ENCODE measurements at places on chromosomes 1 and 21.
A peak's percentile ranks its signal among the peaks of the same experiment; 100 is the strongest.

GRCh38 chr1:68047659-68048026 lies 2.8 kb downstream of the DIRAS3 start:
- no peak for DNase-seq

DNA sequence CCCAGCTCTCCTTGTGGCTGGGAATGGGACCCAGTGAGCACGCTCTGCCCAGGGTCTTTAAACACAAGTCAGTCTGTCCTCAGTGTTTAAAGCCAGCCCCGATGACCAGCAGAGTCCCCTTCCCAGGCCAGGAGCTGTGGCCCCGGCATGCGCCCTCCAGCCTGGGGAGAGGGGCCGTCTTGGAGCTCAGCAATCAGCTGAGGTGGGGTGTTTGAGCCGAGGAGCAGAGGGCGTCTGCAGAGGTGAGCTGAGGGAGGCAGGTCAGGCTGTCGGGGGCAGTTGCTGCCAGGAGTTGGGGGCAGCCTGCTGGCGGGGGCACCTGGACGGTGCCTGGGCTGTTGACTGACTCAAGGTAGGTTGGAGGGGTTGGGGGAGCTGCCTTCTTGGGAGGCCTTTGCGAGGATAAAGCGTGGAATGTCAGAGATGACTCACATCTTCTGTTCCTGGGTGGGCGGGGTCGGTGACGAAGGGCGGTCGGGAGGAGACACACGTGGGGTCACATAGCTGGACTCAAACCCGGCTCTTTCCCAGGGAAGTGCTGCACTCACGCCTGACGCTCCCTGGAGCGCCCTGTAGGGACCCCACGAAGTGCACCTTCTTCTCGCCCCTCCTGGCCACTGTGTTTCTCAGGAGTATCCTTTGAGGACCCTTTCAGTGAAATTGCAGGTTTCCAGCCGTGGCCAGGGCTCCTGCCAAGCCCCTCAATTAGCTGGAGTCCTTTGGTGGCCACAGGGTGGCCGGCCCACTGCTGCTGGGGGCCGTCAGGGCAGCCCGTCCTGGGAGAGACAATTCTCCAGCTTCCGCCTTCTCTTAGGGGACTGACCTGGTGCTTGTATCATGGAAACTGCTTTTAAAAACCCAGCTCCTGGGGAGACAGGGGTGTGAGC lies 86.2 kb downstream of the SIK1 start:
- DNase-seq: no peak

GRCh38 chr1:27589441-27589840 lies 14.5 kb downstream of the AHDC1 start:
- DNase-seq: no peak

DNA sequence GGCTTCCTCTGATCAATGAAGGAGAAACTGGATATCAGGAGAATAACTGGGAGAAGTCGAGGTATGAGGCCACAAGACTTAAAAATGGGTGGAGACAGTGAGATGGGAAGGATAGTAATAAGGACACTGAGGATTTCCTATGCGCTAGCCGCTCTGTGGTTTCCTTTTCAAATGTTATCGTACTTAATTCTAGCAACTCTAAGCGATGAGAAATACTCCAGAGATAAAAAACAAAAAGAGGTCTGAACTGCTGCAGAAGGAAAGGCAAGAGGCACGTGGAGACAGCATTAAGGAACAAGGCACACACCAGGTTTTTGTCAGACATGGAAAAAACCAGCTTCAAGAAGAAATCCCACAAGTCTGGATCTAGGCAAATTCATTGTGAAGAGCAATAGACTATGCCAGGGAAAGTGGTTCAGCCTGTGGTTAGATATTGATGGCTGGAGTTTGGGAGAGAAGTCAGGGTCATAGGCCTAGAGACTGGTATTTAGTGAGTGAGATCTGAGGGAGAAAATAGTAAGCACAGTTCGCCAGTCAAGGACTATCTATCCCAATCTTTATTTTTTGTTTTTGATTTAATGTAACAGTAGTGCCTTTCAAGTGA lies 5.3 kb downstream of the CLCA2 start:
- peak; percentile 38 for DNase-seq

GRCh38 chr1:83715550-83715949 lies 283.4 kb downstream of the TTLL7 start:
- DNase-seq: no peak

GRCh38 chr1:109928591-109929111 lies 18.0 kb downstream of the CSF1 start:
- no peak for DNase-seq

- peak; percentile 21 for DNase-seq
Observed at GRCh38 chr1:92784021-92784638, 778 bp downstream of the EVI5 start.

- peak; percentile 10 for DNase-seq
Observed at GRCh38 chr1:77036560-77036959, 169.3 kb downstream of the ST6GALNAC5 start.

GRCh38 chr21:15219039-15219438 lies 154.2 kb upstream of the NRIP1 start:
- peak; percentile 52 for DNase-seq

DNA sequence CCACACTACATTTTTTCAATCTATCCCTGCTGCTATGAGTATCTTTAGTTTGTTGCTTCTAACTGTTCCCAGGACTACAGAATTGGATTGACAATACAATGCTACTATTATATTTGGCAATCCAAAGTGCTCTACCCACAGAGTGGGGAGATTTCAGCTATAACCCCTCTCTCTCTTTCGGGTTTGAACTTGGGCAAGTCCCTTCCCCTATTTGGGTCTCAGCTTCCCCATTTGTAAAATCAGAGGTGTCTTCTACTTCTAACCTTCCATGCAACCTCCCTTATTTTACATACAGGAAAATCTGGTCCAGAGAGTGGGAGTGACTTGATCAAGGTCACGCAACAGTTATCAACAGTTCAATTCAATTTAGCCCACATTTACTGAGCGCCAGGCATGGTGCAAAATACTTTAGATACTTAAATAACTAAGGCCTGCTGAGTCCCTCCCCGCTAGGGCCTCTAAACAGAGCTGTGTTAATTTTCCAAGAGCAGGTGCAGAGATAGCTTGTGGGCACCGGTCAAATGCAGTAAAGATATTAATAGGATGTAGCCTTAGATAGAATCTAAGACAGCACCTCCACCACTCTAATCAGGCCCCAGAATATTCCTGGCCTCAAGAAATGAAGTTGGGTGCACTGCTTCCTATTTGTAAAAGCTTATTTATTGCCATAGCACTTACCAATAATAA lies 9.4 kb upstream of the GPX7 start:
- no peak for DNase-seq

- peak; percentile 44 for DNase-seq
Observed at GRCh38 chr1:150876119-150876454, 312 bp downstream of the ARNT start.

GRCh38 chr1:18343581-18343980 lies 137.1 kb upstream of the KLHDC7A start:
- no peak for DNase-seq

- no peak for DNase-seq
Observed at GRCh38 chr1:119489201-119489600, 17.8 kb upstream of the HSD3B1 start.

- no peak for DNase-seq
Observed at GRCh38 chr1:175839779-175840669, 96.6 kb upstream of the TNR start.

- DNase-seq: no peak
Observed at GRCh38 chr1:87394982-87395381, 66.3 kb downstream of the LMO4 start.

DNA sequence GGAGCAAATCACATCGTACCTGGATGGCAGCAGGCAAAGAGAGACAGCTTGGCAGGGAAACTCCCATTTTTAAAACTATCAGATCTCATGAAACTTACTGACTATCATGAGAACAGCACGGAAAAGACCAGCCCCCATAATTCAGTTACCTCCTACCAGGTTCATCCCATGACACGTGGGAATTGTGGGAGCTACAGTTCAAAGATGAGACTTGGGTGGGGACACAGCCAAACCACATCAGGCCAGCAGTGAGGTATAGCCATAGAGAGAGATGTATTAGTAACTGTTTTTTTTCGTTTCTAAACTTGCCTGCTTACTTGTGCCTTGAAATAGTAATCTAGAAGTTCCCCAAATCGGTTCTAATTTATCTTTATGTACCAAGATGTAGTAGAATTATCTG lies 48.9 kb downstream of the AK4 start:
- no peak for DNase-seq

- DNase-seq: no peak
Observed at GRCh38 chr1:192700834-192701271, 64.9 kb downstream of the RGS13 start.

DNA sequence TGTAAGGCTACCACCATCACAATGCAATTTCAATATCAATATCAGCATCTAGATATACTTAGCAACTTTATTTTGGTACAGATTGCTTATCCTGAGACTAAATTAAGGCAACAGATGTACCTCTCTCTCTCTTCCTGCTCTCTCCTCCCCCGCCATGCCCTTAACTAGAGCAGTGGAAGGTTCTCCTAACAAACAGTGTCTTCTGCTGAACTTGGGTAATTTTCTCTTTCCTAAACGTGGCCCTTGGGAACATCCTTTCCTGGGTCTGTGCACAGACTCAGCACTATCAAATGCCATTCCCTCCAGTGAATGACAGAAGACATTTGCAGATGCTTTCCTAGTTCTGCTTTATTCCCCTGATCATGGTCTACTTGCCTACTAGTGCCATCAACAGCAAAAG lies 85.6 kb upstream of the TTC39A start:
- no peak for DNase-seq

DNA sequence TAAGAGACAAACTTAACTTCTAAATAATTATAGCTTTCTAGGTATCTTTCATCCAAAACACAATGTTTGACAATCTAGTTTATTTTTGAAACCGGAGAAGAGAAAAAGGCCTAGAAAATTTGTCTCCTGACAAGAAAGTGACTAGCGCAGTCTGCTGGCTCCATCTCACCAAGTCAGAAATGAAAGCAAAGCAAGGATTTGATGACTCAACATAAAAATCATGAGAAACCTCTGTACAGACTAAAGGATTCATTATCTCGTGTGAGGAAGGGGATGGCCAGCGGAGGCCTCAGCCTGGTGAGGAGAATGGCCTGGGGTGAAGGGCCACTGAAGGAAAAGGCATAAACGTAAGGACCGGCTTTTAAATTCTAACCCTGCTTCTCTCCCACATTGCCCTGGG lies 20.0 kb upstream of the TSNAX start:
- no peak for DNase-seq

DNA sequence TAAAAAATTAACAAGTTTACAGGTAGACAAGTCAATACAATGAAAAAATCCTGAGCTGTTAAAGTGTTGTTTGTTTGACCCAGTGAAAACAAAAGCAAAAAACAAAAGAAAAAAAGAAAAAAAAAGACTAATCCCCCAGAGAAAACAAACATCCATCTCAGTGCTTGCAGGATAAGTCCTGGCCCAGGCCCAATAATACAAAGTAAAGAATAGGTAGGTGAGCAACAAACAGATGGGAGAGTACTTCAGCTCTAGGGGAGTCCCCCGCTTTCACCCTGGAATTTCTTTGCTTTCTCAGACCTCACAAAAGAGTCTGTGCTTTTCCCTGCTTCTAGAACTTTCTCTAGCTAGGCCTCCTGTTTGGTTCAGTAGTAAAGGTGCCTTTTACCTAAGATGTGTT lies 70.3 kb downstream of the ABCA4 start:
- DNase-seq: no peak

- no peak for DNase-seq
Observed at GRCh38 chr1:35567947-35568558, 5.1 kb upstream of the TFAP2E start.

GRCh38 chr1:209926045-209926444 lies 12.0 kb upstream of the SYT14 start:
- DNase-seq: no peak

DNA sequence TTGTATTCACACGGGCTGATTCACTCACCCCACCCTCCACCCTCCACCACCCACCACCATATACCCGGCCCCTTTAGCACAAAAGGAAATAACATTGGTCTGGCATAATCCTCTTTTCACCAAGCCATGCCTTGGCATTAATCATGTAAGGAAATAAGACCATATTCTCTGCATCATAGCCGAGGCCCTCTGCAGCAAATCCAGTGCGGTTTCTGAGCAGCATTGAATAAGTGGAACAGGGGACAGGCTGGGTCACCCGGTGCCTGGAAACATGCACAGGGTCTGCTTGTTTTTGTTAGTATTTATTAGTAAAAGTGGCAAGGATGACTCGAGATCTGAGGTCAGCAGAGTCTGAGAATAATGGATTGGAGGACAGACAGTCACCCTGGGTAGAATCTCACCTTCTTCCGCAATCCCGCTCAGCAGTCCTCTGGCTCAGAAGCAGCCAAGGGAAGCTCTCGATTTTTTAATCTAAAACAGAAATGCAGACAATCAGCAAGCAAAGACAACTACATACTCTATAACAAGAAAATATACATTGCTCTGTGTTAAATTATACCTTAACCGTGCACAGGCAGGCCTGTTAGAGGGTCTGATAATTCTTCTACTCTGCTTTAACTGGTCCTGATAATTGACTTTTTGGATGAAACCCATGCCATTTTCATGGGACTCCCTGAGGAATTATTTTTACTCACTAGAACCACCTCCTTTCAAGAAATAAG lies 52.4 kb upstream of the CDC42BPA start:
- DNase-seq: no peak

- DNase-seq: no peak
Observed at GRCh38 chr1:185973645-185974044, 239.5 kb downstream of the HMCN1 start.

- no peak for DNase-seq
Observed at GRCh38 chr21:18118566-18118965, 126.1 kb upstream of the CHODL start.

DNA sequence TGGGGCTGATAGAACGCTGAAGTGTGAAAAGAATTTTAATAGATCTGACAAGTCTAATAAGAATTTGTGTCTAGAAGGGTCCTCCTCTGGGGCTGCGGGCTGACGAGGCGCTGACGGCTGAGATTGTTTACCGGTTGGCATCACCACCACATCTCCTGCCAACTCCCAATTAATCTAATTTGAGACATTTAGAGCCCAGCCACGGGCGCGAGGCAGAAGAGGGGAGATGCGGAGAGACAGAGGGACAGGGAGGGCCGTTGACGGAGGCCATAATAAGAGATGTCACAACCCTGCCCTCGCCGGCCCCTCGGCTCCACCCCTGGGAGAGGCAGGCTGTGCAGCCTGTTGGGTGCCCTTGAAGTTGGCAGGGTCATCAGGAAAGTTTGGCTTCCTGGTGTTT lies 109.3 kb downstream of the PAX7 start:
- no peak for DNase-seq

DNA sequence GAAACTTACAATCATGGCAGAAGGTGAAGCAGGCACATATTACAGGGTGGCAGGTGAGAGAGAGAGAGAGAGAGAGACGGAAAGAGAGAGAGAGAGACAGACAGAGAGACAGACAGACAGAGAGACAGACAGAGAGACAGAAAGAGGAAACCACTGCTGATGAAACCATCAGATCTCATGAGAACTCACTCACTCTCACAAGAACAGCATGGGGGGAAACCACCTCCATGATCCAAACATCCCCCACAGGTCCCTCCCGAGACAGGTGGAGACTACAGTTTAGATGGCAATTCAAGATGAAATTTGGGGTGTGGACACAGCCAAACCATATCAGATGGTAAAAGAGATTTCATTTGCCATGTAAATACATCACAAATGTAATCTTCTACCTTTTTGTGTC lies 708.1 kb downstream of the MRPL39 start:
- no peak for DNase-seq

- no peak for DNase-seq
Observed at GRCh38 chr1:109969907-109970306, 14.7 kb upstream of the AHCYL1 start.

- DNase-seq: no peak
Observed at GRCh38 chr1:60390593-60391282, 317.2 kb upstream of the C1orf87 start.

GRCh38 chr21:15363921-15364320 lies 299.1 kb upstream of the NRIP1 start:
- DNase-seq: no peak
